ENCODE measurements at places on chromosomes 11 and 22. TPM values are rescaled to one million over a fixed set of nuclear protein-coding genes. Genes with fewer than 3 reads are reported as not detected.

GRCh38 chr22:29758959-29759358 is 7.8 kb downstream of the ZMAT5 start:
- no peak for DNase-seq

MIAT gene
- 0.17 TPM for total RNA-seq

DNA sequence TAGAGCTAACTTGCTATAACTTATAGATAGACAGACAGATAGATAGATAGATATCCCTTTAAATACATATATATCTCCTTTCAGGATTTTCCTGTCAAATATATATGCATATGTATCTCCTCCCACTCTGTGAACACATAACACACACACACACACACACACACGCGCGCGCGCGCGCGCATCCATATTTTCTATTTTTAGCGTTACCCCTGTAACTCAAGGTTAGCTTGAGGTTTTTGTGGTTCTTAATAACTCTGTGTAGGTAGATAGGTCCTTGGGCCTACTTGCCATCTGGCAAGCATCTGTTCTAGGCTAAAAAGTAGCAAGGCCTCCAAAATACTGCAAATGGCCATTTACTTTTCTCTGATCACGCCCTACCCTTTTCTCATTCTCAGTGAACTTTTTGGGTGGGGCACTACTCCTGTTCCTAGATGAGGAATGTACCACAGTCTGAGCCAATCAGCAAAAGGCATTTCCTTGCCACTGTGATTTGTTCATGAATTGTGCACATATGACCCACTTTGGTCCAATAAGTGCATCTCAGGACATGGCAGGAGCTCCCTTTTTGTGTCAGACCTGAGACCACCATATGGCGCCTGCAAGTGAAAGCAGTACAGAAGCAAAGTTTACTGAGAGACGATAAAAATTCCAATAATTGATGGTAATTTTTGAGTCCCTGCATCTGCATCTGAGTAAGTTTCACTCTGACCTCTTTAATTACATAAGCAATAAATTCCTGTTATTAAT is 740.5 kb upstream of the API5 start:
- DNase-seq, result no peak

GRCh38 chr11:70043482-70043881 is 34.6 kb upstream of the ANO1 start:
- no peak for DNase-seq

OVOL1 gene
- total RNA-seq, result not detected

DNA sequence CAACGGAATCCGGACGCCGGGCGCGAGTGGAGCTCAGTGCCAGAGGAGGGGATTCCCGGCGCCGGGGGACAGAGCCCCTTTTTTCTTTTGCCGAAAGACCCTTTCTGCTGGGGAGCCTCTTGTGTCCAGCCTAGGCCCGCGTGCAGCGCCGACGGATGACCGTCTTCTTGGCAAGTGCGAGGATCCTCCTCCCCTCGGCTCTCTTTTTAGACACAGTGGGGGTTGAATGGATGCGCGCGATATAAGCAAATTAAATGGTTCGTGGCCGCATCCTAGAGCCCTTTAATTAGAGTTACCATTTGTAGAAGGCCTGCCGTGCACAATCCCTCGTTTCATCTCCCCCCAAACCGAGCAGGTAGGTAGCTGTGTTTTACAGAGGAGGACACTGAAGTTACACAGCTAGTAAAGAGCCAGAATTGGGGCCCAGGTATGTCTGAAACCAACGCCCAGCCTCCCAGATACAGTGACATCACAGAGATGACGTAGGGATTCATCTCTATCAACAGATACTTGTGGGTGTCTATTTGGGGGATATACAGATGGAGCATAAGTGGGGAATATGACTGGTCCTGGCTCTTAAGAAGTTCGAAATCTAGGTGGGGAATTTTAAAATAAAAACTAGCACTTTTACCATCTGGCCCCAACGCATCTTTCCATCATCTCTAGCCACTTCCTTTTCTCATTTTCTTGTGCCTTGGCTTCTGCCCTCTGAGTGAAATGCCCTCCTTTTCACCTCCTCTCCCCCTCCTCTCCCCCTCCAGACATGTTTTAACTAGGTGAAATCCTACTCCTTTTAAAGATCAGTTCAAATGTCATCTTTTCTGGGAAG is 875 bp downstream of the TCP11L1 start:
- DNase-seq, result peak; percentile 41

MAJIN gene
- not detected for total RNA-seq

GRCh38 chr11:2521081-2521732 is 76.4 kb downstream of the KCNQ1 start:
- no peak for DNase-seq

CCDC87 gene
- total RNA-seq, result 0.34 TPM

DNA sequence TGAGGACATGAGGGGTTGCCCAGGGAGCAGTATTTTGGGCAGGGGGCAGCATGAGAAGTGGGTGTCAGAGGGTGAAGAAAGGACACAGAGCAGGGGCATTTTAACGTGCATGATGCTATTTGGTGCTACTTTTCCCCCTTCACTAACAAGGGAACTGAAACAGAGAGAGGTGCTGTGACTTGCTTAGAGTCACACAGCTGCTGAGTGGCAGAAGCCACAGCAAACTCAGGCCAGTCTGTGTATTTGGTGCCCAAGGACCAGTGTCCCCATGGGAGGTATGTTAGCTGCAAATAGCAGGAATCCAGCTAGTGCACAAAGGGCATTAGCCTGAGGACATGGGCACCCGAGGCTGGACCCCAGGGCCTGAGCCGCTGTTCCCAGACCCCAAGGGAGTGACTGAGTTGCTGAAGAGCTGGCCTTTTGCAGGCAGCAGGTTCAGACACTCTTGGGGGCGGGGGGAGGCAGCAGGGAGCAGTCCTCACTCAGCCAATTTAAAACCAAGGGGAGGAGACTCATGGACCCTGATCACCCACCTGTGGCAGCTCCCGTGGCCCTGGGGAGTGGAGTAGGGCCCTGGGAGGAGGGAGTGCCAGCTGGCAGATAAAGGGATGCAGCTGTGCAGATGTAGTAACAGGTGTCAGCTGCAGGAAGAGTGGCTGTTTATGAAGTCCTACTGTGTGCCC is 14.6 kb downstream of the PARVG start:
- DNase-seq, result no peak

- no peak for DNase-seq
Observed at GRCh38 chr22:25763239-25763777, 21.3 kb downstream of the MYO18B start.

DNA sequence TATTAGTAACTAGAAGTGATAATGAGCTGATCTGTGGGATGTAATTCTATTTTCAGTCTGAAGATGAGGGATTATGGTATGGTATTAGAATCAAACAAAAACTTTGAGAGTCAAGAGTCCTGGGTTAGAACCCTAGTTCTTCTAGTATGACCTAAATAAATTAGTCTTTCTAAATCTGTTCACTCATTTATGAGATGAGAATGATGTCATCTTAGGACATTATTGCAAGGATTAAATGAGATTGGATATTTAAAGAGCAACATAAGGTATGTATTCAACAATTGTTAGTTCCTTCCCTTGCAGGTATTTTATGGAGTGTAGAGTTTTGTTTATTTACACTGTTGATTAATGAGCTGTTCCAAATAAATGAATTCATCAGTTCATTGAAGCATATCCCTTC is 21.8 kb downstream of the EMSY start:
- DNase-seq, result no peak

RIMBP3B gene
- 0.64 TPM for total RNA-seq

DNA sequence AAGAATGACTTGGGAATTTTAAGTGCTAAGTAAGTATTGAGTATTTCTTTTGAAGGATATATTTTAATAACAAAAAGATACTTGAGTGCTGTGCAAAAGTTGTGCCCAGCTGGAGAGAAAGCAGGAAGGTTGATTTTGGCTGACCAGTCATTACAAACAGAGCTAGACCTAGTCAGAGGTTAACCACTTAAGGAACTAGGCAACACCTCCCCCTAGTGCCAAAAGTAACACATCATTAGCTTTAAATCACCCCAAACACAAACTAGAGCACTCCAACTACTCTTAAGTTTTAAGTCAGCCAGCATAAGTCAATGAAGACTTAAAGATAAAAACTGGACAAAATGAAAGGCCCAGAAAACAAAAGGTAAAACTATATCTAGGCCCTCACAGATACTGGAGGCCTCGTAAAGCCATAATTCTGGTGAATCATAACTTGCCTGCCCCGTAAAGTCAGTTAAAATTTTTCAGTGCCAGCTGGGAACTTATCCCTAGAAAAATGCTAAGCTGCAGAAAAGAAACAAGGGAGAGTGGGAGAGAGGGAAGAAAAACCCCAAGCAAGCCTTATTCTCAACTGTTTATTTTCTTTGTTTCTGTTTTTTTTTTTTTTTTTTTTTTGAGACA is 4.6 kb downstream of the TMEM9B start:
- peak; percentile 82 for DNase-seq

CLMP gene
- total RNA-seq, result 65.3 TPM

DNA sequence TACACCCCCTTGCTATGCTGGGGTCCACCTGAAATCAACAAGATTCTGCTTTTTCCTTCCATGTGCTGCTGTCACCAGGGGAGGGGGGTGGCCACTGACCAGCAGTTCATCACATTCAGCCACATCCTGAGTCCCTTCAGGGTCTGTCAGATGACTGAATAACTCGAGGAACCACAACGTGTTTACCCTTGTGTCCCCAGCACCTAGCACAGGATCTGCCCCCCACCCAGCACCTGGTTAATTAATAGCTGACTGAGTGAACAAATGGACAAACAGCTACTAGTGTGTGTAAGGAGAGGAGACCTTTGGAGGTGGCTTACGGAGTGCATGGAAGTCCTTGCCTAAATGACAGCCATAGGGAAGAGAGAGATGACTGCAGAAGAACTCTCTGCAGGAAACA is 119.5 kb upstream of the NCAM1 start:
- DNase-seq, result no peak

DNA sequence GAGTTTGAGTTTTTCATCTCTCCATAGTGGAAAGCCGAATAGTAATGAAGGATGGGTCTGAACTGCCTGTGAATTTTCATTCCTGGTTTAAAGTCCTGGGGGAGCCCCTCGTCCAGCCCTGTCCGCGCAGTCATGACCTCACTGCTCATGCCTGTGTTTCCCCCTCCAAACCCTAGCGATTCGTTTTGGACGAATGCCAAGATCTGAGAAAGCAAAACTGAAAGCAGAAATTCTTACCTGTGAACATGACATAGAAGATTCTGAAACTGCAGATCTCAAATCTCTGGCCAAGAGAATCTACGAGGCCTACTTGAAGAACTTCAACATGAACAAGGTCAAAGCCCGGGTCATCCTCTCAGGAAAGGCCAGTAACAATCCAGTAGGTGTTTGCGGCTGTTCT is 30.5 kb downstream of the CDPF1 start:
- no peak for DNase-seq

DNA sequence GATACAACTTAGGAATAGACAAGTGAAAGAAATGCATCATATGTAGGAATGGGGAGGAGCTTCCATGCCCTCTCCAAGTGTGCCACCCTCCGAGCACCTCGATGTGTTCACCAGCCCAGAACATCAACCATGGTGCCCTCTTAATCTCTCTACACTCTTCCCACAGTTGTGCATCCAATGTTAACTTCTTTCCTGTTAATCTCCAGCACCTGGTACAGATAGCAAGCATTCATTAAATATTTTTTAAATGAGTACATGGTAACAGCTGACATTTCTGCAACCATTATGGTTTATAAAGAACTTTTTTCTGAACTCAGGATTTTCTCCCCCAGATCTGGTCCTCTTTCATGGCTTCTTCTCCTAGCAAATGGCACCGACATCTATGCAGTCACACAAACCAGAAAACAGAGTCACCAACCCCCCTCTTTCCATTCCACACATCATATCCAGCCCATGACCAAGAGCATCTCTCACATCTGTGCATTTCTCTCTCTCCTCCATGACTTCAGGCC is 118.1 kb upstream of the CLPB start:
- DNase-seq, result peak; percentile 71

GRCh38 chr22:19995611-19996339 is 20.8 kb downstream of the ARVCF start:
- DNase-seq, result no peak

TRPT1 gene
- total RNA-seq, result 72.5 TPM

- no peak for DNase-seq
Observed at GRCh38 chr22:16783930-16784354, 41.3 kb downstream of the XKR3 start.

GRCh38 chr11:128195057-128195751 is 392.2 kb downstream of the ETS1 start:
- DNase-seq, result no peak

RHBDD3 gene
- total RNA-seq, result 36.9 TPM

TIMP3 gene
- 19.6 TPM for total RNA-seq

RIN1 gene
- total RNA-seq, result 82.1 TPM

DNA sequence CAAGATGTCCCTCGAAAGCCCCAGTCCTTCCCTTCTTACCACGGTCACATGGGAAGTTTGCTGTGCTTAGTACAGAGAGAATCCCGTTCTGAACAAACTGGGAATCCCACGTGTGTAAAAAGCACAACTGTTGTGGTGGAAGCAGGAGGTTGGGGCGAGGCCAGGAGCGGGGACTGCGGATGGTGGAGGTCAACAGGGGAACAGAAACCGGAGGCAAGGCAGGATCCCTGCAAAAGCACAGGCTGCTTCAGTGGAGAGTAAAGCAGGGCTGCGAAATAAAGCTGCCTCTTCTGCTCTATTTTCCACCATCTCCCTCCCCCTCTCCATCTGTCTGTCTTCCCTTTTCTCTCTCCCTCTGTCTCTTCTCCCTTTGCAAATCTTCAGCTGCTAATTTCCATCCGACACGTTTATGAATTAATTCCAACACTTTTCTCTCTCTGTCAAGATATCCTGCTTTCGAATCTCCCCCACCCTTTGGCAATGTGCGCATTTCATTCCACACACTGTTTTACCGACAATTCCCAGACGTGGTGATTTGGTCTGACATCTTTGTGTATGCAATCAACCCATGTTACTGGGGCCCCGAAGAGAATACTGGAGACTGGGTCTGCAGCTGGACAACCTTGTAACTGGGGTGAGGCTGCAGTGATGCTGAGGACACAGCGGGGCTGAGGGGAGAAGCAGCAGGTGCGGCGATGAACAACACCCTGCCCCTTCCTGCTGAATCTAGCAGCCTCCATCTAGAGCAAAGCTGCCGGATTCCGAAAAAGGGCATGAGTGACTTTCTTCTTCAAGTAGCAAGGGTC is 571.8 kb downstream of the OPCML start:
- no peak for DNase-seq

ATG2A gene
- 22.9 TPM for total RNA-seq

DNA sequence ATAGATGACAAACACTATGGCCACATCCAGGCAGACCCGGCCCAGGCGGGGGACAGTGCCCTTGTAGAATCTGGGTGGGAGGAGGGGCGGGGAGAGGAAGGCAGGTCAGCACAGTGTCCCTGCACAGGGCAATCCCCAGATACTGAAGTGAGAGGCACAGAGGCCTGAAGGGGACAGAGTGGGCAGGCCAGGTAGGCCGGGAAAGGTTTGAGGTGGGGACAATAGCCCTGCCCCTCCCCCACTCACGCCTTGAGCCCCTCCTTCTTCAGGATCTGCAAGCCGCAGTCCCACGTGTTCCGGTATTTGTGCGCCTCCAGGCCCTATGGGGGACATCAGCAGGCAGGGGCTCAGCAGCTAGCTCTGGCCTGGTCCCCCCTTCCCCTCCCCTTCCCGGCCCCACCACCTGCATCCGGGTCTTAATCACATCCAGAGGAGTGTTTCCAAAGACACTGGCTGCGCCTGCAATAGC is 2.3 kb downstream of the SLC25A1 start:
- DNase-seq, result no peak

All from LHCN-M2 (cell line).